ENCODE measurements at places on chromosomes 16 and 17.

DNA sequence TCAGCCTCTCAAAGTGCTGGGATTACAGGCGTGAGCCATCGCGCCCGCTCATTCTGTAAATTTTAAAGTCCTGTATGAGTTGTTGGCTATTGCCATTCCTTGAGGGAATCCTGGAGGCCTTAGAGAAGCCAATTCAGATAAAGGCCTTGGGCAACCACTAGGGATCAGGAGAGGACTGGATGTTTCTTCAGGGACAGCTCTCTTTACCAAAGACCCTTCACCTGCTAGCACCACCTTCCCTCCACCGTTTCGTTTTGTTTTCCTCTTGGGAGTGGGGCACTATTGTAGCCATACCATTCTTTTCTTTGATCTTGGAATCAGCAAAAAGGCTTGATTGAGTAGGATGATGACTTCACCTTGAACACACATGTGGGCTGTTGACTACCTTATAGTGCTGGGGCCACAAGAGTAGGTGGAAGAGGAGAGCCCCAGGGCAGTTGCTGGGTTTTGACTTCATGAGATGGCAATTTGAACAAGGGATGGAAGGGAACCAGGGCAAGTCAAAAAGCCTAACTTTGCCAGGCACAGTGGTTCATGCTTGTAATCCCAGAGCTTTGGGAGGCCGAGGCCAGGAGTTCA is 7.0 kb upstream of the ANKRD40CL start:
- DNase-seq: no peak

GRCh38 chr17:65183736-65184135 is 46.6 kb downstream of the RGS9 start:
- no peak for DNase-seq

DNA sequence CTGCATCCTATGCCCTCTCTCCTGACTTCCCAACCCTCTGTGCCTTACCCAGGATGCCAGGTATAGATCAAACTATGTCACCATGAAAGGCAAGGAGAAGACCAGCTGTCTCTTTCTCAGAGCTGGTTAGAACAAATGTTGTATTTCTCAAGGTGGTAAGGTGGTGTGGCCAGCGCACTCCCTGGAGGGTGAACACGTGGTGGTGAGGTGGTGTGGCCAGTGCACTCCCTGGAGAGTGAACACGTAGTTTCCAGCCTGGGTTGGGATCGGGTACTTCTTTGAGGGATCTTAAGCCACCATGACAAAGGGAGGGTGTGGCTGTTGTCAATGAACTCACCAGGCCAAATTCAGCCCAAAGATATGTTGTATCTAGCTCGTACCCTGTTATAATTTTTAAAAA is 26.8 kb downstream of the KATNIP start:
- no peak for DNase-seq

GRCh38 chr17:80003969-80004368 is 31.7 kb downstream of the TBC1D16 start:
- DNase-seq: no peak

DNA sequence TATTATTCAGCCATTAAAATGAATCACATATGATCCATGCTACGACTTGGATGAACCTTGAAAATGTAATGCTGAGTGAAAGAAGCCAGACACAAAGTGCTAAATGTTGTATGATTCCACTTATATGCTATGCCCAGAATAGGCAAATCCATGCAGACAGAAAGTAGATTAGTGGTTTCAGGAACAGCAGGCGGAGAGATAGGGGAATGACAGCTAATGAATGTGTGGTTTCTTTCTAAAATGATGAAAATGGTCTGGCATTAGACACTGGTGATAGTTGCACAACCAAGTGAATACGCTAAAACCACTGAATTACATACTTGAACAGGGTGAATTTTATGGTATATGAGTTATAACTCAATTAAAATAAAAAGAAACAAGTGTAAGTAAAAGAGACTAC is 121.8 kb upstream of the NOG start:
- DNase-seq: no peak

GRCh38 chr17:32323046-32323445 is 18.9 kb downstream of the C17orf75 start:
- DNase-seq: no peak

DNA sequence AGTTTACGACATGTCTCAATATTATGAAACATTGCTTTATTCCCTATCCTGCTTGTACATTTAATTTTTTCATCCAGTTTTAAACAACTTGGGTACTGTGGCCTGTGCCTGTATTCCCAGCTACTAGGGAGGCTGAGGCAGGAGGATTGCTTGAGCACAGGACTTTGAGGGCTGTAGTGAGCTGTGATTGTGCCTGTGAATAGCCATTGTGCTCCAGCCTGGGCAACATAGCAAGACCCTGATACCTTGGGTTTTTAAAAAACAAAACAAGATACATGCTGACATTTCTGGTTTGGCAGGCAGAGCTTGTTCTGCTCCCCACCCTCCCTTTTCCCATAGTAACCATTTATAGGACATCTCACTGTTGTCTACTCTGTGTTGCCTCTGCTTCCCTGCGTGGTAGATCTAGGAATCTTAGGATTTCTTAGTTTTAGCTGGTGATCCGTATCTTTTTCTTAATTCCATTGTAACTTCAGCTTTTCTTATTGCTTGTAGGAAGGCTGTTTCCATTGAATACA is 35.6 kb downstream of the TENT4B start:
- DNase-seq: no peak

DNA sequence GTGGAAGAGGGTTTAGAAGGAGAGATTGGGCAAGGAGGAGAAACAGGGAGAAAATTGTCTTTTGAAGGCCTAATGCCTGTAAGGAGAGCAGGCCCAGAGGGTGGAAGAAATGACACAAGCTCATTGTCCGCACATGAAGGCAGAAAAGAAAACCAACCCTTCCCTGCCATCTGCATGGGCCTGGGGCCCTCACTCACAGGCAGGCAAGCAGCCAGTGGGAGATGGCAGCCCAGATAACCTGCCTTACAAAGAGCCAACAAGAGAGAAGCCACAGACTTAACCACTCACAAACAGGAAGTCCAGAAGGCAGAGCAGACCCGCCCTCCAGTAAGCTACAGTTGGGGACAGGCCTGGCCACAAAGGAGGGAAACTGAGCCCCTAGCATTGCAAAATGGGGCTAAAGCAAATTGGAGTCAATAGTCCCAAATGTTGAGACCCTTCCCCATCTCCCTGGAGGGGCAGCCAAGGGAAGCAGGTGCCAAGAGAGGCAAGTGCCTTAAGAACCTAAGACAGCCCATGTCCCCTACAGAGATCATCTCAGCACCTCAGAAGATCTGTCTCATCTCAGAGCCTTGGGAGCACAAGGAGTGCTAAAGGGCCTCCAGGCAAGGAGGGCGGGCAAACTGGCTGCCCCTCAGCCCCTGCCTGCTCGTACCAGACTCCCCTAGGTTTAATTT is 7.3 kb upstream of the TSPOAP1 start:
- peak; percentile 84 for DNase-seq

GRCh38 chr17:79627766-79628690 is 17.2 kb upstream of the RBFOX3 start:
- DNase-seq: no peak

DNA sequence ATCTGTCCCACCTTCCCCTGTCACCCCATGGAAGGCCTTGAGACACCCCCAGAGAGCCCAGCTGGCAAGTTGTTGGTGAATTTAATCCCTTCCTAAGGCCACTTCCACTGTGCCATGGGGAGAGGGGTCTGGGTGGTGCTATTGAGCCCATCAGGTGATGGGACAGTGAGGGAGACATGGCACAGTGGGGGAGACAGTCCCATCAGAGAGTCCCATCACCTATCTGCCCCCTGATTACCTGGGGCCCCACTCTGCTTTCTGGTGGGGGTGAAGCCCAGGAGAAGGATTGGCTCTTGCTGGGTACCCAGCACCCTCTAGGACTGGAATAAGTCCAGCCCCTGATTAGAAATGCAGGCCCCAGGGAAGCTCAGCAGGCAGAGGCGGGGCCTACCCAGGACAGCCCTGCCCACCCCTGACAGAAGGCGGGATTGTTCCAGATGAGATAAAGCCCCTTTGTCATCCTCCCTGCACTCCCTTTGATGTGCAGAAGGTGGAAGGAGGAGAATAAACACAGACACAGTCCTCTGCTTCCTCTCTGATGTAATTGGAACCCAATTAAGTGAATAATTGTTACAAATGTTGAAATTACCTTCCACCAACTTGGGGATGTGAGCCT is 18.9 kb downstream of the TMEM132E start:
- DNase-seq: no peak

GRCh38 chr16:87653234-87653633 is 50.9 kb downstream of the JPH3 start:
- DNase-seq: no peak
